ENCODE measurements at places on chromosomes 2 and 18.

- peak; percentile 51 for DNase-seq
Observed at GRCh38 chr2:109482361-109482861, 131.4 kb downstream of the SEPTIN10 start.

DNA sequence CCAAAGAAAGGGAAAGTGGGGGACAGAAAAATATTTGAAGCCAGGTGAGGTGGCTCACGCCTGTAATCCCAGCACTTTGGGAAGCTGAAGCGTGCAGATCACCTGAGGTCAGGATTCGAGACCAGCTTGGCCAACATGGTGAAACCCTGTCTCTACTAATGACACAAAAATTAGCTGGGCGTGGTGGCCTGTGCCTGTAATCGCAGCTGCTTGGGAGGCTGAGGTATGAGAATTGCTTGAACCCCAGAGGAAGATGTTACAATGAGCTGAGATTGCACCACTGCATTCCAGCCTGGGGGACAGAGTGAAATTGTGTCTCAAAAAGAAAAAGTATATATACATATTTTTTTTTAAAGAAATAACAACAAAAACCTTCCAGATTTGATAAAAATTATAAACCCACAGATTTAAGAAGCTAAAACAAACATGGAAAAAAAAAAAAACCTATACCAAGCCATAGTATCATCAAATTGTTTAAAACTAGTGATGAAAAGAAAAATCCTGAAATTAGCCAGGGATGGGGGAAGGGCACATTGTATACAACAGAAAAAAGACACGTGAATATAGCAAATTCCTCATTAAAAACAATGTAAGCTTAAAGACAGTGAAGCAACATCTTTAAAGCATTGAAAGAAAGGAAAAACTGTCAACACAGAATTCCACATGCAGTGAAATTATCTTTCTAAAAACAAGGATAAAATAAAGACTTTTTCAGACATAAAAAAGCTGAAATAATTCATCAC is 40.4 kb upstream of the MYCN start:
- DNase-seq, result no peak

- DNase-seq, result peak; percentile 40
Observed at GRCh38 chr2:65198737-65199136, 28.9 kb upstream of the ACTR2 start.

DNA sequence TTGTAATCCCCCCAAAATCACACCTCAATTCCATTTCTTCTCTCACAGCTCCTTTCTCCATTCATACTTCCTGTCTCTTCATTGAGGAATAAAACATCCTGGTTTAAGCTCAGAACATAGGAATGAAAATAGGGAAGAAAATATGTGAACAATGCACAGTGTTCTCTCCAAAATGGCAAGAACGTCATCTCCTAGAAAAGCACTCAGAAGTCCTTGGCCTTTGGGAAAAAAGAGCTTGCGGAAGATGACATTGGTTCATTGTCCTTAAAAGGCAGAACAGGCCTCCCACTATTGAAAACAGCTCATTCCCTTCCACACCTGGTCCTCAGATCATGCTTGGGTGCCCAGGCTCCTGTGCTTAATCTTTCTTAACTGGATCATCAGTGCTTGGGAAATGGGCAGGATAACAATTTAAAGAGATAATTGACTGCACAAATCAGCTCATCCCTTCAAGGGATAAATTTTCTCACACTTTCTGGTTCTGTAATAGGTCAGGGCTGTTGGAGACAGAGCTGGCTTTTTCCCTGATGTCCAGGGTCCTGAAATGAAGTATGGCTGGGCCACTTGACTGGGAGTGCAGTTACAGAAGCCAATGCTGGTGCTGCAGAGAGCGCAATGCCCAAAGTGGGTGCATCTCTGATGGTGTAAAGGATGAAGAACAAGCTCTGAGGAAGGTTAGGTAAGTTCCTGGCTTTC is 69.2 kb downstream of the MARCHF4 start:
- no peak for DNase-seq

DNA sequence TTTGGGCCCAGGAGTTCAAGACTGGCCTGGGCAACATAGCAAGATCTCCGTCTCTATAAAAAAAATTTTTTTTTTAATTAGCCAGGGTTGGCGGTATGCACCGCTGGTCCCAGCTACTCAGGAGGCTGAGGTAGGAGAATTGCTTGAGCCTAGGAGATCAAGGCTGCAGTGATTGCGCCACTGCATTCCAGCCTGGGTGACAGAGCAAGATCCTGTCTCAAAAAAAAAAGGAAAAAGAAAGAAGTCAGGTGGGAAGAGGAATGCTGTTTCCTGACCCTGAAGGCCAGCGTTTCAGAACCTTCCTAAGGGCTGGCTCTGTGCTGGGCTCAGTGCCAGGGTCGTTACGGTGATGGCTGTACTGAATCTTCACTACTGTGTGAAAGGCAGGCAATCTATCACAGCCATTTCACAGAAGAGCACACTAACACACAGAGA is 35.0 kb upstream of the AGAP1 start:
- DNase-seq, result no peak

DNA sequence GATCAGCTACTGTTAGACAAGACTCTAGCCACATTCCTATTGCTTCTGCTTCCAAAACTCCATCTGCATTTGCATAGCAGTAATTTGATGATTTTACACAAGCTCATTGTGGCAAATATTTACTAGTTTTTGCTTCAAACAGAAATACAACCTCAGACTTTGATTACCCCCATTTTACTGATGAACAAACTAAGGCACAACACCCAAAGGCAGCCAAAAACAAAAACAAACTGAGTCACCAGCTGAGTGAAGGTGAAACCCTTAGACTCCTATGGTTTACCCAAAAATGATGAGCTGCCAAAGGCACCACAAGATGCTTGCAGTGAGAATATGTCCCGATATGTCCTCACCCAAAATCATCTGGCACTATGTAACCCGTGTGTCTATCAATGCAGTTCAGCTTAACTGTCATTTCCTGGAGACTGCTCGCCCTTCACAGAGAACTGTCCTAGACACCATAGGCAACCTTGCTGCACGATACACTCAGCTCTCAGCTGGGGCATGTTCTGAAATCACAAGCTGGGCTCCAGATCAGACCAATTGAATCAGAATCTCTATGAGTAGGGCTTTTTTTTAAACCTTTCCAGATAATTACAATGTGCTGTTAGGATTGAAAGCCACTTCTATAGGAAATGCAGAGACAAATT is 4.1 kb upstream of the EVA1A start:
- DNase-seq, result no peak

- DNase-seq, result no peak
Observed at GRCh38 chr2:238926761-238927611, 79.1 kb downstream of the TWIST2 start.

GRCh38 chr18:27314996-27315395 is 129.9 kb upstream of the CHST9 start:
- DNase-seq, result peak; percentile 1

DNA sequence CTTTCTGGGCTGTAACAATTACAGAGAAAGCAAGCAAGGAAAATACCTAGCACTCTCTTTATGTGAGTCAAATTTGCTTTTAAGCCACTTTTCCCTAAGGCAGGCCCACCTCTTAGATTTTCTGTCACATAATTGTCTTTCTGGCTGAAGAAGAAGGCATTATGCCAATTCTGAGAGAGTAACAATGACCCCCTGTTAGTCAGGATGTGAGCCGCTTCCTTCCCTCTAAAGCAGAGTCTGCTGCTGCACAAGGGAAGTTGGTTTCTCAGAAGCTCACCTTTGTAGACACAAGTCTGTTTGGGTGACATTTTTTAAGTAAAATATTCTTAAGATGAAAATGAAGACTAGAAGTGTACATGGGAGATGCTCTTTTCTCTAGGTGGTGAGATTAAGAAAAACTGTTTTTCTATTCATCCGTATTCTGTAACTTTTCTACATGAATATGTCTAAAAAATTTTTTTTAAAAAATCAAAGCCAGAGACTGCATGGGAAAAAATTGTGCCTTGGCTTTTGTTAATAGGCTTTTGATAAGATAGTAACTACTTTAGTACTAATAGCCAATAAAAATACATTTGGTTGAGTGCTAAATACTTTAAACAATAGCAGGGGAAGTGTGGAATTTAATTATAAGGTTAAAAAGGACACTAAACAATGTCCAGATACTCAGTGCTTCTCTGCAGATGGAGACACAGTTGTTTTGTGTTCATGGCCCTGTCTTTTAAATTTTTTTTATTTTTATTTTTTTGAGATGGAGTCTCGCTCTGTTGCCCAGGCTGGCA is 33.4 kb upstream of the VPS54 start:
- DNase-seq, result no peak

DNA sequence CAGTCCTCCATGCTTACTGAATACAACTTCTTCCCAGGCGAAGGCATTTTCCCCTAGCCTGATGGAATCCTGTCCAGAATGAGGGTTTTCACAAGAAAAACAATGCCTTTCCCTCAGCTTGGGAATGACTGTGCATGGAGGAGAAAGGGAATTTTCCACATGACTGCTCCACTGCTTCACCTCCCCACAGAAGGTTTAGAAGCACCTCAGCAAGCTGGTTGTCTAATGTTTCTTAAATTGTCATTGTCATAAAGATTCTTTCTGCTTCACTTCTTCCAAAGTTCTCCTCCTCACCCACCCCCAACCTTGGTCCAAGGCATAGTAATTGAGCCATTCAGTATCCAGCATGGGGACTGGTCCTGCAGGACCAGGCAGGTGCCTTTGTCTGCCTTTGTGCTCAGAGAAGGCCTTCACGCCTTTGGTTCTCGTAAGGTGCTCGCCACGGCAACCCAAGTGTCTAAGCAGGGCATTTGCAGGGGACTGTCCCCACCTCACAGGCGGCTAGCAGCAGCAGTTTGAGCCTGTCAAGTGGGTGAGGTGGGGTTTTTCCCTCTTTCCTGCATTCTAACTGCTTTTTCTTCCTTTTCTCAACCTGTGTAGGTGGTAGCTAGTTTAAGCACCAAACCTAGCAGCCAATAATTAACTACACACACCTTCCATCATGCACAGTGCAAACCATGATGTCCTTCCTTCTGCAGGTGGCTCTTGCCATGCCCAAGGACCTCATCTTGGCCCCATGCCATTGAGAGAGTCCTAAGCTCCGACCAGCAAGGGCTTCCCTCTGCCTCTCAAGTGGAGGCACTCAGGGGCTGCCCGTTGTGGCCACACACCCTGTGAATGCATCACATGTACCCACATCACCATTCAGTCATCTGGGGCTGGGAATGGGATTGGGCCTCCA is 65.7 kb upstream of the BCL2L11 start:
- no peak for DNase-seq

DNA sequence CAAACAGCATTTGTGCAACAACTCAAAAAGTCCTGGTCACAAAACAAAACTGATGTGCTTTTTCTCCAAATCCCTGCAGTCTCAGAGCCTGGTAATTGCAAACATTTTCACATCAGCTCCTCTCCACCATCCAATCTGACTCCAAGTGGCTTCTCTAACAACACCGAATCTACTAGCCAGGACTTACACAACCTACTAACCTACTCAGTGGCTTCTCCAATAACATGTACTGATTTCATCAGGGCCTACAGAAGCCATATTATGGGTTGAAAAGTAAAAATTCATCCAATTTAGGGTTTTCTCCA is 104.3 kb downstream of the COLEC12 start:
- no peak for DNase-seq

GRCh38 chr2:220936641-220937197 is 635.4 kb downstream of the EPHA4 start:
- no peak for DNase-seq

DNA sequence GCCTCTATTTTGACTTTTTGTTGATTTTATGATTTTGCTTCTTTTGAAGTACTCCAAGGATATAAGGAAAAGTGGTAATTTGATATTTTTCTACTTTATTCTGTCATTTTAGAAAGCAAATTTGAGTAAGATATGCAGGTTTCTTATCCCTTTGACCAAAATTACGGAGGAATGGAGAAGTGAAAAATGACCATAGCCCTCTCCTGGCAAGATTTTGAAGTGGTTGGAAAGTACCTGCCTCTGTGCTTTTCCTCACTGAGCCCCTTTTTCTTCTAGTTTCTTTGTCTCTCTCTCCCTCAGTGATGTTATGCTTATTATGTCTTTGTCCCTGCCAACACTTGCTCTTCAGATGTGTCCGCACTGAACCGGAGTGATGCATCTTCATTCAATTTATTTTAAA is 898.1 kb downstream of the EPHA4 start:
- DNase-seq, result no peak

- DNase-seq, result peak; percentile 81
Observed at GRCh38 chr2:26720322-26721114, 28.0 kb downstream of the KCNK3 start.

- no peak for DNase-seq
Observed at GRCh38 chr2:134739236-134739878, 20.6 kb upstream of the TMEM163 start.

DNA sequence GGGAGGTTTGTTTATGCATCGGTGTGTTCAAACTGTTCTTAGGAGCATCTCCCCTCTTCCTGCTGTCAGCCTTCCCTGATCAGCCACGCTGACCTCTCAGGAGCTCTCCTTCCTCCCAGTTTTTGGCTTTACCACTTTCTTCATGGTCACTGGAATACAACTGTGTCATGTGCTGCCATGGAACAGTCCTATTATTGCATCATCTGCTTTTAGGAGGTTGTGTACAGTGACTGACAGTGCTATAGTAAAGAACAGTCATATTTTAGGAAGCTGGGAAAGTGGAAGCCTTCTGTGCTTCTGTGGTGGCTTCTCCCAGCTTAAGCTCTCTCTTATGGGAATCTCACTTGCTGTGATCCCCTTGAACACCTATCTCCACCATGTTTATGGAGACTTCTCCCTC is 165.5 kb downstream of the TPGS2 start:
- no peak for DNase-seq

- DNase-seq, result no peak
Observed at GRCh38 chr2:69428981-69429380, 8.3 kb downstream of the NFU1 start.

GRCh38 chr2:109527846-109528705 is 85.7 kb downstream of the SEPTIN10 start:
- DNase-seq, result no peak

Data from tongue (tissue), 3 donors.